ENCODE measurements at places on chromosomes 3 and 15.

DNA sequence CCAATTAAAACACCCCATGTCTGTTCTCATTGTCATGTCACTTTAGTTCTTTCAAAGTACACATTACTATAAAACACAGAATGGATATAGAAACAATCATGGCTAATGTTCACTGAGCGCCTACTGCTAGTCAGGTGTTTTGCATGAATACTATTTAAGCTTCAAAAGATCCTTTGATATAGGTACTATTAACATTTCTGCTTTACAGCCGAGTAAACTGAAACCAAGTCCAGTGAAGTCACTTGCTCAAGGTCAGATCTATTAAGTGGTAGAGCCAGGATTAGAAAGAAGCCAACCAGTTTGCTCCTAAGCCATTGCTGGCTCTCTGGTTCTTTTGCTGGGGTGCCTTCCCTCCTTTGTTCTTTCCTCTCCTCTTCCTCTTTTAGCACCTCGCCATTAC lies 32.4 kb upstream of the NMNAT3 start:
- no peak for DNase-seq

GRCh38 chr3:53154881-53155285 lies 6.1 kb upstream of the PRKCD start:
- no peak for DNase-seq

DNA sequence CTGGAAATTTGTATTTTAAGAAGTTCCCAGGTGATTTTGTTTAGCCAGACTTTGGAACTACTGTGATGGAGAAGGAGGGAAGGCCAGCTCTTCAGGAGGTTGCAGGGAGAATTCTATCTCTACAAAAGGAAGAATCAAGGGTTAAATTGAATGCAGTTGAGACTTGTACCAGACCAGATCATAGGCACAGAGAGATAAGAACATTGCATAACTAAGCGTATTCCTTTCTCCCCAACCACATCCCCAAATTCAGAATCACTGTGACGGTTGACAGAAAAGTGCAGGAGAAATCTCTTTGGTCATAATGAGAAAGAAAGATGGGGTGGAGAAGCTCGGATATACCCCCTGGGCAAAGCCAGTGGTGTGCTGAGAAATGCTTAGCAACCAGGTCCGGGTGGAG lies 7.2 kb downstream of the PLD1 start:
- DNase-seq = no peak

- DNase-seq = no peak
Observed at GRCh38 chr3:122576174-122576940, 1.1 kb upstream of the PARP15 start.

- DNase-seq = no peak
Observed at GRCh38 chr3:59316688-59317275, 267.0 kb upstream of the CFAP20DC start.

- no peak for DNase-seq
Observed at GRCh38 chr15:74530771-74531143, 10.3 kb upstream of the ARID3B start.

- DNase-seq = no peak
Observed at GRCh38 chr3:63726656-63727055, 74.2 kb downstream of the SNTN start.

- DNase-seq = no peak
Observed at GRCh38 chr3:18902081-18902793, 246.1 kb upstream of the KCNH8 start.

- no peak for DNase-seq
Observed at GRCh38 chr3:53677413-53677812, 168.8 kb downstream of the CHDH start.

DNA sequence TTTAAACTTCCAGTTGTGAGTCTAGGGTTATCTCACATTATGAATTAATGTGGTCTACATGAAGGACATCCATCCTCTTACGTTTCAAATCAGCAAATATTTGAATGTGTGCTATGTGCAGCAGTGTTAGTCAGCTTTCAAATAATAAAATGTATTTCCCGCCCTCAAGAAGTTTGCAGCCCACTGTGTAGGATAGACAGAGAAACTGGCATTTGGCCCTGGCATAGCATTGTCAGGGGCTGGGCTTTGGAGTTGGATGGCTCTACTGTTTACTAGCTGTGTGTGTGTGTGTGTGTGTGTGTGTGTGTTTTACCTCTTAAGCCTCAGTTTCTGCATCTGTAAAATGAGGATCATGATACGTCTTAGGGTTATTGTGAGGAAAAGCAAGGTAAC lies 400.5 kb upstream of the C2CD4B start:
- no peak for DNase-seq

GRCh38 chr15:67134067-67134838 lies 68.9 kb downstream of the SMAD3 start:
- no peak for DNase-seq

GRCh38 chr3:32177702-32178198 lies 60.7 kb upstream of the CMTM8 start:
- DNase-seq = peak; percentile 39

GRCh38 chr15:68706931-68707330 lies 113.8 kb downstream of the ANP32A start:
- no peak for DNase-seq

GRCh38 chr15:92495446-92495845 lies 101.8 kb downstream of the ST8SIA2 start:
- peak; percentile 35 for DNase-seq

DNA sequence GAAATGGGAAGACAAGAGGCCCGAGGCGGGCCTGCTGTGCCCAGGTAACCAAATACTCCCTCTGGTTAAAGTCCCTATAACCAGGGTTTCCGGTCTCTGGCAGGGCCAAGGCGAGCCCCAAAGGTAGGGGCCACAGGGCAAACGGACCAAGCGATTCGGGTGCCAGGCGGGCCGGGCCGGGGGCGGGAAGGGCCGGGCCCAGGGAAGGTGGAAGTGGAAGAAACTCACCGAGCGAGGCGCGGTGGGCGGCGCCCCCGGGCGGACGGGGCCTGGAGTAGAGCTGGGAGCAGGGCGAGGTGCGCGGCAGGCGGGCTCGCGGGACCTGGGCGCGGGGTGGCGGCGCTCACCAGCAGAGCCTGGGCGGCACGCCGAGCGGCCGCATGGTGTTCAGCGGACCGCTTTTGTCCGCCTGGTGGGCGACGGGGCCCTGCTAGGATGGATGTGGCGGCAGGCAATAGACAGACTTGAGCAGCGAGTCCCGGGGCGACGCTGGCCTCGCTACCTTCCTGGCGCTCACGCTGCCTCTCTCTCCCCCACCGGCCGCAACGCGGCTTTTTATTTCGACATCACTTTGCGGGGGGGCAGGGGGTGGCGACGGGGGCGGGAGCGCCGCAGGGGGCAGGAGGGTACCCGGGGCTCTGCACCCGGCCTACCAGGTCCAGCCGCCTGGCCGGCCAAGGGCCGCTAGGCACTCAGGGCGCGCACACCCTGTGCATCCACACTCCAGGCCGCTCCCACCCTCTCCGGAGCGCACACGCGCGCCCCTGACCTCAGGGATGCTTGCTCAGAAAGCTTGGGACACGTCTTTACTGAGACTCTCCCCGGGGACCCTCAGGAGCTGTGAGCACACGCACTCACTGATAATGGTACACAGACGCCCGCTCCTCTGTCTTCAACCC lies at the start of gene GATA2:
Gene GATA2 (minus strand): TSS at position 531 of the 899 bp plus-strand sequence. CDS start 6,170 bp downstream, outside the sequence.
- no peak for DNase-seq

GRCh38 chr3:36543276-36543997 lies 163.1 kb downstream of the STAC start:
- no peak for DNase-seq

DNA sequence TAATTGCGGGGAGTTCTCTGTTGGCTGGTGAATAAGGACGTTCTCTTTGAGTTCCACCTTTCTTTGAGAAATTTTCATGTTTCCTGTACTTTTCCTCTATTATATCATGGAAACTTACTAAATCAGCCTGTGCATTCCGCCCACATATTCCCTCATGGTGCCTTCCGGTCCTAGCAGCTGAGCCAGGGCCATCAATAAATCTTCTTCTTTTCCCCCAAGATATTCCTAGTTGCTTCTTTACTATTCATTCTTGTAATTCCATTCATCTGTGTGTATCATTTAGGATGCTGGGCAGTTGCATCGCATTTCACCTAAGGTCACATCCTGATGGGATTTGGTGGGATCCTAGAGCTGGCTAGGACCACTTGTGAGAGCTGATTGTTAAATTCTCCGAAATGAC lies 139.2 kb downstream of the RBMS3 start:
- DNase-seq = no peak

GRCh38 chr3:108182339-108182738 lies 39.9 kb downstream of the IFT57 start:
- no peak for DNase-seq

DNA sequence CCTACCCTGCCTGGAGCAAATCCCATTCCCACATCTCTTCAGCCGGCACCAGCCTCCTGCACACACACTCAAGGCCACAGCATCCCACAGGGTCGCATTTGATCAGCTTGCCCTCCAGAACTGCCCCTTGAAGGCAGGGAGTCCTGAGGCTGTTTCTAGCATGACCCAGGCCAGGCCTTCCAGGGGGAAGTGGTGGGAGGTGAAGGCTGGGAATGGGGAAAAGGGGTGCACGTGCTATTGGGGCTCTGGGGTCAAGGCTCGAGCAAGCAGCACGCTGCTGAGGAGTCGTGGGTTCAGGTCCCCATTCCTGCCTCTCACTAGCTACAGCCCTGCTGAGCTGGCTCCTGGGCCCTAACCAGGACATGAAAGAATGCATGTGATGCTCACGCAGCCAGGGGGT lies 24.9 kb downstream of the SEMA7A start:
- DNase-seq = no peak

DNA sequence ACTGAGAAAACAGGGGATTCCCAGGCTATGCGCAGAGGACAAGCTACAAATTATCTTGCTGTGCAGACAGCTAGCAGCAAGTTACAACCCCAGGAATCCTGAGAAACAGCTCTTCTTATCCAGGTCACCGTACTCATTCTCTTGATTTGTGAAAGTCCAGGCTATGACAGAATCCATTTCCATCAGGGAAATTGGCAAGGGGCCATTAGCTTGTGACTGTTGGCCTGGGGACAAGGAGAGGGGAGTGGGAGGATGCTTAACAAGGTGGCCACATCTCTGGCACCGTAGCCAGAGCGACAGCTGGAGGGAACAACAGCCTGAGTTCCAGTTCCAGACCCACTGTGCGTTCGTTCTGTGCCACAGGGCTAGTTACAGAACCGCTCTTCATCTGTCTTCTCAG lies 44.9 kb upstream of the PLXNA1 start:
- DNase-seq = peak; percentile 76

DNA sequence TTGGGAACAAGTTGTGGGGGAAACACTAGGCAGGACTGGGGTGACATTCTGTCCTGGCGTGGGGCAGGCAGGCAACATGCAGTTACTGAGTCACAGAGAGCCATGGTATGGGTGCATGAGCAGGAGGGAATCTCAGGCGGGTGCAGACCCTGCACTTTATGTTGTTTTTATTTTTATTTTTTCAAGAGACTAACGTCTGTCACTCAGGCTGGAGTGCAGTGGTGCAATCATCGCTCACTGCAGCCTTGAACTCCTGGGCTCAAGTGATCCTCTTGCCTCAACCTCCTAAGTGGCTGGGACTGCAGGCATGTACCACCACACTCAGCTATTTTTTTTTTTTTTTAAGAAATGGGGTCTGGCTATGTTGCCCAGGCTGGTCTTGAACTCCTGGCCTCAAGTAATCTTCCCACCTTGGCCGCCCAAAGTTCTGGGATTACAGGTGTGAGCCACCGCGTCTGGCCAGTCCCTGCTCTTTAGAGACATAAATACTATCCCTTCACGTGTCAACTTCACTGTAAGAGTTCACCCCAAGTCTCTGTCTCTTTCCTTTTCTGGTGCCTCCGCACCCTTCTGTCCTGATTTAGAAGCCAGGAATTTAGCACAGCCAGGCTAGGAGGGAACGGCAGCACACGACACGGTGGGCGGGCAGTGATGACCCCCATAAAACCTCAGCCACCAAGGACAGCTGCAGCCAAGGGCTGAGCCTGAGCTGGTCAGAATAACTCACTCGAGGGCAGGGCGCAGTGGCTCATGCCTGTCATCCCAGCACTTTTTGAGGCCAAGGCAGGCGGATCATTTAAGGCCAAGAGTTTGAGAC lies 72.8 kb upstream of the IQSEC1 start:
- no peak for DNase-seq

DNA sequence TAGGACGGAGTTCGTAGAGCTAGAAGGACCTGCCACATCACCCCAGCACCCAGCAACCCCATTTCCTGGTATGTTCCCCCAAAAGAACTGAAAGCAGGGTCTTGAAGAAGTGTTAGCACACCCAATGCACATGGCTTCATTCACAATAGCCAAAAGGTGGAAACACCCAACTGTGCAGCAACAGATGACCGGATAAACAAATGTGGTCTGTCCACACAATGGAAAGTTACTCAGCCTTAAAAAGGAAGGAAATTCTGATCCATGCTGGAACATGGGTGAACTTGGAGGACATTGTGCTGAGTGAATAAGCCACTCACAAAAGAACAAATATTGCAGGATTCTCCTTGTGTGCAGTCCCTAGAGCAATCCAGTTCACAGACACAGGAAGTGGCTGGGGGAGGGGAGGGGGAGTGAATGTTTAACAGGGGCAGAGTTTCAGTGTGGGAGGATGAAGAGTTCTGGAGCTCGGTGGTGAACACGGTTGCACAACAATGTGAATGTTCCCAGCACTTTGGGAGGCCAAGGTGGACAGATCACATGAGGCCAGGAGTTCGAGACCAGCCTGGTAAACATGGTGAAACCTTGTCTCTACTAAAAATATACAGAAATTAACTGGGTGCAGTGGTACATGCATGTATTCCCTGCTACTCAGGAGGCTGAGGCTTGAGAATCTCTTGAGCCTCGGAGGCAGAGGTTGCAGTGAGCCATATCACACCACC lies 157.5 kb downstream of the NUP210 start:
- no peak for DNase-seq

GRCh38 chr3:191368755-191369615 lies 38.7 kb upstream of the UTS2B start:
- no peak for DNase-seq

DNA sequence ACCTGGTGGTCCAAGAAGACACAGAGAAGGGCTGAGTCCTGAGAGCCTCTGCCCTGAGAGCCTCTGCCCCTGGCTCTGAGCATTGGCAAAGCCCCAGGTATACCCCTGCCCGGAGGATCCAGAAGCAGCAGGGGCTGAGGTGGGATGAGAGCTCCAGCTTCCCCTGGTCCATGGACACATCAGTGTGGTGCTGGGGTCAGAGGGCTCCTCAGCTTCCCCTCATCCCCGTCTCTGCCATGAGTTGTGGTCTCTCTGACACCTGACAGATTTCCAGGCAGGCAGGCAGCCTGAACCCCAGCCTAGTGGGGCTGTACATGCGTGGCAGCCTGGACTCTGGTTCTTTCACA lies 3.5 kb upstream of the KLF15 start:
- no peak for DNase-seq

DNA sequence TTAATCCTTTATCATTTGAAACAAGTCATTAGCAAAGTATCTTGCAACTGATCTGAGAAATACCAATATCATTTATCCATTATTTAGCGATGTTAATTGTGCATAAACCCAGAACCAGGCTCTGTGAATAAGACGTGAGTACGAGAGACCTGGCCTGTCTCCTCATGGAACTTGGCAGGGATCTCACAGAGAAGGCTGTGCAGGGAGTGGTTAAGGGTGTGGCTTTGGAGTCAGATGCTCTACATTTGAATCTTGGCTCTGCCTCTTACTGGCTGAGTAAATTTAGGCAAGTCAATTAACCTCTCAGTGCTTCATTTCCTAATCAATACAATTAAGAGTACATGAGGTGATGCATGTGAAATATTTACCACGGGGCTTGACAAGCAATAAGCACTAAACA lies 39.9 kb upstream of the TBL1XR1 start:
- no peak for DNase-seq

- DNase-seq = no peak
Observed at GRCh38 chr3:143302638-143303171, 183.1 kb downstream of the CHST2 start.

All from NCI-H1694 (cell line).